ENCODE measurements at places on chromosomes 7 and 10.
A peak's percentile ranks its signal among the peaks of the same experiment; 100 is the strongest.

DNA sequence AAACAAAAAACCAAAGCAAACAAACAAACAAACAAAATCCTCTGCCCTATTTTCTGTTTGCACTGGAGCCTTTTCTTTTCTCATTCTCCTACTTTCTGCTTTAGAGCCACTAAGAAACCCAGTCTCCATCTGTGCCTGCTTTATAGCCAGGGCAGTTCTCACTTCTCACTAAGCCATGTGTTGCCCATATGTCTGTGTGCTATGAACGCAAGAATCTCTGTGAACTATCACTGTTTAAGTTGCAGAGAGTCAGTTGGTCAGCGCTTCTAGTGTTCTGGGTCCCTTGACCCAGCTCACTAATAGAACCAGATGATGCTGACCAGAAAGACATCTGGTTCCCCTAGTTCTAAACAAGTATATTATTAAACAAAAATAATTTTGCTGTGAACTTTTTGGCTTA lies 81.4 kb downstream of the FAM185A start:
- no peak for DNase-seq

GRCh38 chr7:28830846-28831245 lies 127.3 kb downstream of the TRIL start:
- DNase-seq: no peak

DNA sequence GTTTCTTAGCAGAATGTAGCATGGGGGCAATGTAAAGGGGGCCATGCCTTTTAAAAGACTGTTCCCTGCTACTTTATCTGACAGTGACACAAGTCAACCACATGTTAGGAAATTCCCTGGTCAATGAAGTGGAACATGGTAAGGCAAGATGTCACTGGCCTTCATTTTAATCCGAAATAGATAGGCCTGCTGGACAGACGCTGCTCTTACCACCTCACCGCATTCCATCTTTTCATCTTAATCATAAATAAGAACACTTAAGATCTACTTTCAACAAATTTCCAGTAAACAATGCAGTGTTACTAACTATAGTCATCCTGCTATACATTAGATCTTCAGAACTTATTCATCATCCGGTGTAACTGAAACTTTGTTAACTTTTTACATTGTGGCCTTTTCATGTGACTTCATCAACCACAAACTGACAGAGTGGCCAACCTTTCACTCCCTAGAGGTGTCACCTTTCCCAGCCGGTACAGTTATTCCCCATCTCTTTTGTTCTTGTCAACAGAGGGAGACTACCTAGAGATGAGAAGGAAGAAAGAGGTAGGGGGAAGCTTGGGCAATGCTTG lies 15.6 kb downstream of the ASB4 start:
- DNase-seq: no peak

DNA sequence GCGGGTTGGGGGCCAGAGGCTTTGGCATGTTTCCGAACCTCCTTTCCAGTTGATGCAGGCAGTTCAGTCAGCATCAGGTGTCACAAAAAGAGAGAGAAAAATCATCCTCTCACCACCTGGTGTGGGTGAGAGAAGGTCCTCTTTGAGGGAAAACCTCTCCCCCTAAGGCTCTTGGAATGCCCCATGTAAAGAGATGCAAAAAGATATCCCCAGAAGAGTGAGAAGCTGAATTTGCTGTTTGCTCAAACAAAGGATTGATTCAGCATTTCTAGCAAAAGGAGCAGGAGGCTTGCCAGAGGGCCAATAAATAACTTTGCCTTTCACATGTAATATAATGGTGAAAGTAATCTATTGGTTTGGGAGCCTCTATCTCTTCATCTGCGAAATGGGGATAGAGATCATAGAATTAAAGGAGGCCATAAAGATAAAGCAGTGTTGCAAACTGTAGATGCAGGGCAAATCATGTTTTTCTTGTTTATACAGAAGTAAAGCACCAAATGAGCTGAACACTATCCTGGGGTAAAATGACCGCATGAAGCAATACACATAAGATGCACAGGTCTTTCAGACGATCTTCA lies 425.9 kb downstream of the LRMDA start:
- no peak for DNase-seq

DNA sequence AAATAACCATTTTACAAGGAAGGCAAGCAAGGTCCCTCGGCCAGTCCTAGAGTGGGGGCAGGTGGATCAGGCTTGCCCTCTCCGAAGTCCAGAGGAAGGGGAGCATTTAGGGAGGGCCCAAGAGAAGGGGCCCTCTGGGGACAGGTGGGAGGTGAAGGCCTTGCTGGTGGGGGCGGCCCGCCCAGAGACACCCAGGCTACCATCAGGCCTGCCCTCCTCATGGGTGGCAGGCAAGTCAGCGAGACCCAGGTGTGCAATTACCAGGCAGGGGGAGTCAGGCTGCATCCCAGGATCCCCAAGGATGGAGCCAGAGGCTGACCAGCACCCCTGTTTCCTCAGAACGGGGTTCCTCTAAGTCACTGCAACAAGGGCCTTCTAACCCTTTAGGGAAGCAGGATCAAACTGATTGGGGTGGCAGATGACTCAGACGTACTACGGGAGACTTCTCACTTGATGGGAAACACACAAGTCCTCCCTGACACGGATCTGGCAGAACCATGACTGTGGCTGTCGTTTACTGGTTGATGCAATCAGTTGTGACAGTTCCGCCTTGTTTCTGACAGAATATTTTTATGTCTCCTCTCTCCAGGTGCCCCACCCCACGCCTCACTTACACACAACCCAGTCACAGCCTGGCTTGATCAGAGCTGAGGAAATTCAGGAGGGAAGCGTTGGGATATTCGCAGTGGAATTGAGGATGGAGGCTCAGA lies 8.2 kb downstream of the LOXL4 start:
- no peak for DNase-seq

GRCh38 chr7:150738092-150738491 lies 874 bp downstream of the GIMAP5 start:
- DNase-seq: no peak

DNA sequence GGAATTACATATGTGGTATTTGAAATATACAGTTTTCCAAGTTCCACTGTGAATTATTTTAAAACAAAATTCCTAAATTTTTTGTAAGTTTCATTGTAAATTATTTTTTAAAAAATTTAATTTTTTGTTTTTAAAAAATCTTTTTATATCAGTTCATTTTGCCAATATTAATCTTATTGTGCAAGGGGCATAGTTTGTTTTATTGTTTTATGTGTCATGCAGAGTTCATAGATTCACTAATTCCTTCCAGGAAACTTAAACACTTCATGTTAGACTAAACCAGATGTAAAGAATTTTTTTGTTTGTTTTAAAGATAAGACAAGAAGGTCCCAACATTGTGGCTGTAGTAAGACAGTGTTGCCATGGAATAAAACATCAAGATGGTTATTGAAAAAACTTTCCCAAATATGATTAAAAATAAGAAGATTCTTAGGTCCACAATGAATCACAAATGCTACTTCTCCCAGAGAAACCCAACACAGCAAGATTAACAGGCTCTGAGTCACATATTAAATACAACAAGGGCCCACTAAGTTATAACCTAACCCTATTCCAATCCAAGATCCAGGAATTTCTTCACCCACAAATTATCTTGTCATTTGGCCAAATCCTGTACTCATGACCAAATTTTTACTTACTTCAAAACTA lies 464.7 kb upstream of the IGFBP3 start:
- DNase-seq: no peak

- DNase-seq: no peak
Observed at GRCh38 chr10:23630376-23630775, 191.5 kb downstream of the OTUD1 start.

DNA sequence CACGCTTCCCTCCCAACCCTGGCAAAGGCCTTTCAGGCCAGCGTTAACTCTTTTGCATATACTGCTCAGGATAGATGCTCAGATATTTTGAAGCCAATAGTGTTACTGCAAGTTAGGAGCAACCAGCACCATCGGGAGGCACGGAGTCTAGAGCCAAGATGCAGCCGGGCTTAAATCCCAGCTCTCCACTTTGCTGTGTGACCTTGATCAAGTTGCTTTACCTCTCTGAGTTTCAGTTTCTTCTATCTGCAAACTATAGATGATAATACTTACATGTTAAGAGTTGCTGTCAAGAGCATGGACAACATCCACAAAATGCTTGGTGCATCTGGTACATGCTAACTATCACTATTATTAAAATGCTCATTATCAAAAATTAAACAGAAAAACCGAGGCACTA lies 45.4 kb upstream of the C7orf33 start:
- no peak for DNase-seq

DNA sequence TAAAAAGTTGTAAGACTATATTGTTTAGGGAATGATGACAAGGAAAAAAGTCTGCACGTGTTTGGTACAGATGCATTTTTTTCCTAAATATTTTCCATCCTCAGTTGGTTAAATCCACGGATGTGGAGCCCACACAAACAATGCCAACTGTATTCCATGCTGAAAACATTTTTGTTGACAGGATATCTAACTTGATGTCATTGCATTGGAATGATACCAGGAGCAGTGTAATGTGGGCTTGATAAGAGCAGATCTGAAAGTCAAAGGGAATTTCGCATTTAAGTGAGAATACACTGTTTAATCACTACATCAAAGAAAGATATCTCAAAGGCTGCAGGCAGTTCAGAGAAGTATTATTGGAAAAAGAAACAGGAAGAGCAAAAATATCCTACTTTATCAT lies 49.5 kb upstream of the TMEM140 start:
- DNase-seq: no peak

DNA sequence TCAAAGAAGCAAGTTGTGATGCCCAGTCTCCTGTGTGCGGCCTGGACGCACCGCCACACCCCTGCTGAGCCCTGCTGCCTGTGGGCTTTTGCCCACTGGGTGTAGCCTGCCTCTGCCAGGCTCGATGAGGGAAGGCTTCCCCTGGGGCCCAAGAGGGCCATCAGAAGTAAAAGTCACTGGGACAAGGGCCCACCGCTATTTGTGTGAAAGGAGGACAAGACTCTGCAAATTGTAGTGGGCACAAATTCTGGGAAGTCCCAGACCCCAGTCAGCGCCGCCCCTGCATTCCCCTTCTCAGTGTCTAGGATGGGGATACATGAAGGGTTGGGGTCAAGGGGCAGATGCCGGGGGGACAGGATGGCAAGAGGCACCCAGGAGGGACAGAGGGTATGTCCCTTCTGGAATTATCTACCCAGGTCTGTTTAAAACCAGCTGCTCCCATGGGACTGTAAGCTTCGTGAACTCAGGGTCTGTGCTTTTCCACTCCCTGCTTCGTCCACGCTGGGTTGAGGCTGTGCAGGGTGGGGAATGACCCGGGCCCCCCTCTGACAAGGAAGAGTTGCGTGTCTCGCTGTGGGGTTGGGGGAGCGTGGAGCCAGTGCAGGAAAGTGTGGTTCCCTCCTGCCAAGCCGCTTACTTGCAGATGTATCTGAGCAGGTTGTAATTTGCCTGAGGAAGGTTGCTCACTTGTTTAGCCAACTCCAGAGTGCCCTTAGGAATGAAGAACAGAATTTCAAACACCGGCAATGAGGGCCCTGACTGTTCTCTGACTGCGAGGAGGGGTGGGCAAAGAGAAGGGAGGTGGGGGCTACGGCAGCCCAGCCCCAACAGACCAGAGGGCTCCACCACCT lies 147.2 kb downstream of the MAPK8 start:
- DNase-seq: peak; percentile 34

GRCh38 chr10:49736564-49737113 lies 25.5 kb downstream of the OGDHL start:
- DNase-seq: no peak

GRCh38 chr7:139575338-139575680 lies 51.8 kb downstream of the CLEC2L start:
- DNase-seq: no peak

DNA sequence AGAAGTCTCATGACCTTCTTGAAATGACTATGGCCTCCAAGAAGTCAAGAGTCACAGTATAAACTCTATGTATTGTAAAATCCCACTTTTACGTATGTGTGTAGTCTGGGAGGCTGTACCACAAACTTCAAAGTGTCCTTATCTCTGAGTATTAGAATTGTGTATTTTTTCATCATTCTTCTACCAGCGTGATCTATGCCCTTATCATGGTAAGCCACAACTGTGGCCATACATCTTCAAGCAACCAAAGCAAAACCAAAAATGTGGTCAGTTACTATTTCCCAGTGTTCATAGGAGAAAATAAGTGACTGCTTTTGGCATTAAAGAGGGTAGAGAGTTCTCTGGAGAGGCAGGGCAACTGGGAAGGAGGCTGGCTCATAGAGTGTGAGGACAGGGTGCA lies 42.8 kb downstream of the SPOCK2 start:
- DNase-seq: no peak

DNA sequence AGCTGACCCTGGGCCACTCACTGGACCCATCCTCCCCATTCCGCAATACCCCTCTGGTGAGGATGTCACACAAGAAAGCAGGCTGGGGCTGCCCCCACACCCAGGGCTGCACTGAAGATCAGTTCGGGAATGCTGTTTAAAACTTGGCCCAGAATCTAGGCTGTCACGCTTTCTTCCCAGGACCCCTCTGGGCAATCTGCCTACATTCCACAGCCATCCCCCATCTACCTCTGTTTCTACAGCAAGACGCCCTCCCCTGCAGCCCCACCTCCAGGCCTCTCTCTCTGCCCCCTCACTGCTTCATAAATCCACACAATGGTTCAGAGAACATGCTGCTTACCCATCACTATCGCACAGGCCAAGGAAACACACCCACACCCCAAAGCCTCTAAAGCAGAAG lies 36.1 kb downstream of the XPNPEP1 start:
- DNase-seq: no peak

DNA sequence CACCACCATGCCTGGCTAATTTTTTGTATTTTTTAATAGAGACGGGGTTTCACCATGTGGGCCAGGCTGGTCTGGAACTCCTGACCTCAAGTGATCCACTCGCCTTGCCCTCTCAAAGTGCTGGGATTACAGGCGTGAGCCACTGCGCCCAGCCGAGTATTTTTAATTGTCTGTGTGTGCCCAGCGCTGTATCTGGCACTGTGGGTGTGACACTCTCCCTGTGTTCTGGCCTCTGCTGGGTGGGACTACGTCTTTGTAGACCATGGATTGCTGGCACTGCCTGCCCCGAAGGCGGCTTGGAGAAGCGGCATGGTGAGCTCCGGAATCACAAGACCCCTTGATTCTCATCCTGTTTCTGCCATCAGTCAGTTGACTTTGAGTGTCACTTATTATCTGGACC lies 136.2 kb downstream of the CDH23 start:
- no peak for DNase-seq

DNA sequence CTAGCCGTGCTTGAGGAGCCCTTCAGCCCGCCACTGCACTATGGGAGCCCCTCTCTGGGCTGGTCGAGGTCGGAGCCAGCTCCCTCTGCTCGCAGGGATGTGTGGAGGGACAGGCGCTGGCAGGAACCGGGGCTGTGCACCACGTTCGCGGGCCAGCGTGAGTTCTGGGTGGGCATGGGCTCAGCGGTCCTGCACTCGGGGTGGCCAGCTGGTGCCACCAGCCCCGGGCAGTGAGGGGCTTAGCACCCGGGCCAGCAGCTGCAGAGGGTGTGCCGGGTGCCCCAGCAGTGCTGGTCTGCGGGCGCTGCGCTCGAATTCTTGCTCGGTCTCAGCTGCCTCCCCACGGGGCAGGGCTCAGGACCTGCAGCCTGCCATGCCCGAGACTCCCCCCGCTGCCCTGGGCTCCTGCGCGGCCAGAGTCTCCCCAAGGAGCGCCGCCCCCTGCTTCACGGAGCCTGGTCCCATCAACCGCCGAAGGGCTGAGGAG lies 90.8 kb upstream of the NRG3 start:
- peak; percentile 48 for DNase-seq

Measured in suprapubic skin (tissue), 4 donors.